Prostate gland (tissue), 2 donors: ENCODE measurements at places on chromosomes 12 and 14.

GRCh38 chr14:70662816-70663215 is 21.1 kb downstream of the TTC9 start:
- DNase-seq = no peak

DNA sequence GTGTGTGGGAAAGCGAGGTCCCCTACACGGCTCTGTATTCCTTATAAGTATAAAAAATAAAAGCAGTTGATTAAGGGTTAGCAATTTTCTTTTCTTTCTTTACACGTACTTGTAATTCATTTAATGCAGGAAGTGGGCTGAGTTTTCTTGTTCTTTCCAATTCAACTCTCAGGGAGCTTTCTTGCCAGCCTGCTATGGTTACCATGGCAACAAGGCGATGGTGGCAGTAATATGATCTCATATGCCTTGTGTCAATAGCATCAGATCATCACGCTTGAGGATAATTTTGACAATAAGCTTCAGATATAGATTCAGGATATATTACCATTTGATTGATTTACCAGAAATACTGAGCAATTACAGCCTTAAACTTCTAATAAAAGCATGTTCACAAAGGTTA is 466.5 kb downstream of the APAF1 start:
- DNase-seq = no peak

DNA sequence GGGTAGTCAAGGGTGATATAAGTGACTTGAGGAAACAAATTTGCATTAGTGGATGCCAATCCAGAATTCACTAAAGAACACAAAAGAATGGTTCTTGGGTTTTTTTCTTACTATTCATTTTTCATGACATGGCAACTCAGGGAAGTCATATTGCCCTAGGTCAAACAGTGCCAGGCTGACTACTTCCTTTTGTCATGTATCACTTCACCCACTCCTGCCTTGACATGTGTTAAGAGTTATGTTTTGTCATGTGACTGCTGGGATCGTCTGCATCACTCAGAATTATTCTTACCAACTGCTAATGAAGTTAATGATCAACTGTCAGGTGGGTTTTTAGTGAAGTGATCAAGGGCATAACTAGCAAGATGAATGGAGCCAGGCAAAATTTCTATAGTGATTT is 74.2 kb downstream of the PRORP start:
- DNase-seq = no peak

DNA sequence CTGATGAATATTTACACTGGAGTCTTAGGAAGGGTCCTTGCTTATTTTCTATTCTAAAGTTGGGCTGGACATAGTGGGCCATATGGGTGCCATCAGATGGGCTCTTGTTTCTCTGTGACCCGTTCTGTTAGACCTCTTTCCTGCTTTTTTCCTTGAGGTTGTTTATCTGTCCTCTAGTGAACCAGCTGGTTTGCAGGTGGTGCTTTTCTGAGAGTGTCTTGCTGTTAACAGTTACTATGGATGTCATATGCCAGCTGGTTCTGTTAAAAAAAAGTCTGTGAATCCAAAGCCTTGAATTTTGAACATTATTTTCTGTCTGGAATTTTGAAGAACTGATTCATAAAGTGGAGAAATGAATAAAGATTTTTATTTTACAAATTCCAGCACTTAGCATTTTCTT is 29.2 kb downstream of the ZC3H14 start:
- DNase-seq = no peak

DNA sequence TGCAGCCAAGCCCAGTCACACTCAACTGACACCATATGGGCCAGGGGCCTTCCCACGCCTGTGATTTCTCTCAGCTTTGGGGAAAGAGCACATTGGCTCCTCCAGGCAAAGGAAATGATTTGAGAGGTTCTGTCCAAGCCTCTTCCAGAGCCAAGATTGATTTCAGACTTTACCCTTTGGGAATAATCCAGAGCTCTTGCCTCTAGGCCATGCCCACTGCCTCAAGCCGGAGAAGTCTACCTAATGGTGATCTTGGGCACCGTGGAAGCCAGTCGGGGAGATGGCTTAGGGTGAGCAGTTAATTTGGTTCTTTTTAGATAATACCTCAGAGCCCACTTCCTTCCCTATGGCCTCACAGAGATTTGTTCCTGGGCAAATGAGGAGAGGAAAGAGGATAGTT is 45.0 kb upstream of the NUAK1 start:
- DNase-seq = no peak

- DNase-seq = no peak
These were observed 75.3 kb upstream of the ZDHHC17 start for GRCh38 chr12:76688631-76689030.

GRCh38 chr12:132367071-132367851 is 37.9 kb upstream of the GALNT9 start:
- DNase-seq = no peak

DNA sequence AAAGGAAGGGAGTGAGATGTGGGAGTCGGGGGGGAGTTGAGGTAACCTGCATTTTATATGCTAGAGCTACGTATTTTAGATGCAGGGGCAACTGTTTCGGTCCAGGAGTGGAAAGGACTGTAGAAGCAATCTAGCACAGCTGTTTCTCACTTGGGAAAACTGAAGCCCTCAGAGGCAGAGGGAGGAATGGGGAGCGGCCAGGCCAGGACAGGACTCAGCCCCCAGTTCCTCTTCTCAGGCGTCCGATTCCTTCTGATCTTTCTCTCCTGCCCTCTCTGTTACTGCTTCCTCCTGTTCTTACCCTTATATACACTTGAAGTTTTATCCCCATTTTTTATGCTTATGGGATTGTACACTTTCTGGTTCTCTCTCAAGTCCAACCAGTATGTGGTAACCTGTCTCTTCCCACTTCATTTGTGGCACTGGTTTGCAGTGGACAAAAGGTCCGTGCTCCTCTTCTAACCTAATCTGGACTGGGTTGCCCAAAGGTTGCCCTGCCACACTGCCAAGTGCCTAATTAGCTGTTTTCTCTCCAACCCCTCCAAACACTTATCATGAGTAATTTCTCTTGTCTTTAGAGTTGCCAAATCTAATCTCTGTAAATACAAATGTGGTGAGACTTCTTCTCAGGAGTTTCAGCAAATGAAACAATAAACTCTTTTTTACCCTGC is 16.2 kb downstream of the LPCAT3 start:
- DNase-seq = no peak

DNA sequence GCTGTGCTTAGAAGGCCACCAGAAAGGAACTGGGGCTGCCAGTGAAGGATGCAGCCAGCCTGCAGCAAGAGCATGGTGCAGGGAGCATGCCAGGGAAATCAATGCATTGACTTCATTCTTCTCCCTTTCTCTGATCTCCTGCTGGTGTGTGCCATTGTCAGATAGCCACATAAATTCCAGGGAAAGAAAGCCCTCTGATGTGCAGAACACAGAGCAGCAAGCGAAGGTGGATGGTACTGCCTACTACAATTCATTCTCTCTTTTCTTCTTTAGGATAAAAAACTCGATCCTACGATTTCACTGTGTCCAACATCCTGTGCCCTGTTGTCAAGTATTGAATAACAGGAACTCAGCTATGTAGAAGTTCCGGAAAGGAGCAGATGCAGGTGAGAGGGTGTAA is 446.7 kb upstream of the TMEM132C start:
- DNase-seq = no peak

DNA sequence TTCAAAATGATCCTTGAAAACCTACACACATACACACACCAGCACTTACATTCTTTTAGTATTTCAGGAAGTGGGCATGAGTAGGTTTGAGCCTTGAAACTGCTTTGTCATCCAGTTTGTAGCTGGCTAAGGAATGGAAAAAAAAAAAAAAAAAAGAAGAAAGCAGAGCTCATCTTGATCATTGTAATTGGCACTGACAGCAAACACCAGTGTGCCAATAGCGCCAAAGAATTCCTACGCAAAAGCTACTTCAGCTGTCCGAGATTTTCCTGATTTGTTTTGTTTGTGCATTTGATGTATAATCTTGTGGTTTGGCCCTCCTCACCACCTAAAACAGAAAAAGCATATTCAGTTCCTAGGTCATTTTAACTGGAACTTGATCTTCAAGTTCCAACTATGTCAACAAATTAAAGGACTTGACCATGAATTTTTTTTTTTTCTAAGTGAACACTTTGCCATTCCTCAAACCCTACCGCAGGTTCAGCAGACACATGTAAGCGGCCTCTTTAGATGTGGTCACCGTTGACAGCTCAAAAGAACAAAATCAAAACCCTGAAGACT is 57.3 kb downstream of the FLRT2 start:
- peak; percentile 39 for DNase-seq

DNA sequence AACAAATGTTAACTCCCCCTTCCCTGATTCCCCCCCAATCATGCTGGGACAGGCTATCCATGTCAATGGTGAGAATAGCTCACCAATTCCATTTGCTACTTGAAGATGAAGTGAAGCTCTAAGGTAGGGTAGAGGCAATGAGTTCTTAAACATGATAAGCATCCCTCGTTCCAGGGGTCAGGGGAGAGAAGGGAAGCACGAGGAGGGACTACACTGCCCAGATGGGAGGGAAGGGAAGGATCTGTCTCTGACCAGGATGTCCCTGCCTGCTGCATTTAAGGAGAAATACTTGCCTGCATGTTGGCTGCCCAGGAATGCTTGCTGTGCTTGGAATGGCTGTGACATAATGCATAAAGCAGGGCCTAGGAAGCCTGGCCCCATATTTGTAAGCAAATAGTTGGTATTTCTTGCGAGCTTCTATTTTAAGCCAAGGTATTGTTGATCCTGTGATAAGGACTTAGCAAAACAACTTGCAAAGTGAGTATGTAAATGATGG is 155.1 kb downstream of the CEP83 start:
- no peak for DNase-seq

DNA sequence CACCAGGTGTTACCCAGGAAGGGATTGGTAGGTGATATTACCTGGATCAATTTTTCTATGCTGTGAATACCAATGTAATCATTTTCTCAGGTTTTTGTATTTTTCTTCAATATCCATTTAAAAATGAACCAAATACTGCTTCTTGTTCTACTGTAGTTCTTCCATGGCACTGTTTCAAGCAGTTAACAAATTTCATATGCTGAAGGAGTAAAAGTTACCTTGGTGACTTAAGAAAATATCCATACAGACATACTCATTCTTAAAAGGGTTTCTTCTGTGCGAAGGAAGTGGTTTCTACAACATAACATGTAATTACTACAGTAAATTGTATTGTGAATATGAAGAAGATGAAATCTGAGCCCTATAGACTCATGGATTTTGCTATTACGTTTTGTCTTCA is 222.5 kb downstream of the TMEM117 start:
- DNase-seq = no peak

GRCh38 chr14:55425091-55425490 is 13.5 kb upstream of the ATG14 start:
- no peak for DNase-seq

DNA sequence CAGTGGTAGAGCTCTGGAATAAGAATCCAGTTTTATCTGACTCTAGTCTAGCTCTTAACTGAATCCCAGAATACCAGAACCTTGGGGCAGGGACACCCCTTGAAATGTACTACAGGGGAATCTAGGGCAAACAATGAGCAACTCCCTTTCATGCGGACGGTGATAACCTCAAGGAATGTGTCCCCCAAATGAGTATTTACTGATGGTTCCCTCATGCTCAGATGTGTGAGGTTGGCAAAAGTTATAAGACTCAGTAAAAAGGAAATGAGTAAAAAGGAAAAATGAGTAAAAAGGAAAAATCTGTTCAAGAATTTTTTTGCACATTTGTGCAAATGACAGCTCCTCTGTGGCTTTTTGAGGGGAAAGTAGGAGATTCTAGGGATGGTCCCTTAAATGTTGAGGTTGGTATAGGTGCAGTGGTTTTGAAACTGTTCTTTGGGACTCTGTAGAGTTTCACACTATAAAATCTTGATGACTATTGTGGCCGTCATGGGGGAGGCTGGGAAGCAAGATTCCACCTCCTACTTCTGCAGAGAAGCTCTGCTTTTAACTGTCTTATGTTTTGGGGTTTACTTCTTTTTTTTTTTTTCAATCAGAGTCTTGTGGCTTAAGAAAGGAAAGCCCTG is 58.6 kb downstream of the NRXN3 start:
- no peak for DNase-seq

GRCh38 chr14:87088588-87088987 is 904.4 kb downstream of the GALC start:
- DNase-seq = no peak

GRCh38 chr12:108253540-108253939 is 85.6 kb downstream of the CMKLR1 start:
- DNase-seq = no peak

- no peak for DNase-seq
These were observed 349.1 kb downstream of the DPF3 start for GRCh38 chr14:72544615-72545387.

GRCh38 chr12:32211900-32212156 is 105.2 kb downstream of the BICD1 start:
- DNase-seq = no peak

DNA sequence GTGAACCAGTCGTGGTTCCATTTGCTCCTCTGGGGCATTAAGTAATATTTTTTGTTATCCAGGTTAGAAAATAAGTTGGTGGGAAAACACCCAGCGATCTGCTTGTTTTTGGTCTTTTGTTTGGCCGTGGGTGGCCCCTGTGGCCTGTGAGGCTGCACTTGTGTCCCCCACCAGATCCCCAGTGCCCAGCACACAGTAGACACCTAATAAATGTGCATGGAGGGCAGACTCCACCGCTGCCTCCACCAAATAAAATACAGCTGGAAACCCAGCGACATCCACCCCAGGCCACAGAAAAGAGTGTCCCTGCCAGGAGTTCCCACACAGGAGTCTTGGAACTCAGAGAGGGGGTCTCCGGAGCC is 8.3 kb upstream of the PPP1R13B start:
- DNase-seq = no peak

DNA sequence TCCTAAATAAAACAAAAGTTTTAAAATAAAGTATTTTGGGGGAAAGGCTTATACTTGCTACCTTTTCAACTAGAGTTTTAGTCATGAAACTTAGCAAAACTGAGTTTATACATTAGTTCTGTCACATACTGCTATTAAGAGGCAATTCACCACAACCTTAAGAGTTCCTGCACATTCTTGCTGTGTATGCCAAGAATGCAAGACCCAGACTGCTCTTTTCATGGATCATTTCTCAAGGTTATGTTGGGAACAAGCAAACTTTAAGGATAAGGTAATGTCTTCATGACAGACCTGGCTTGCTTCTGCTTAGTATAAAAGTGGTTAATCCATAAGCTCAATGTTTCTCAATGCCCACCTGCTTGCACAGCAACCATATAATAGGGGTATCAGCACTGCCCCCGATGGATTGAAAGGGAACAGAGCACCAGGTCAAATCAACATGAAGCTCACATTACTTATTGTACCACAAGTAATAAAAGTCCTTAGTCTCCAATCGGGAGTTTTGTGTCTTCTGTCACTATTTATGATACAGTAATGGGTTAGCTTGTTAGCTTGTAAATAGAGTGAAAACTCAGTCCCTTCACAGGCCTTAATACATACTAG is 67.6 kb downstream of the KIF21A start:
- DNase-seq = no peak
